ENCODE measurements at places on chromosomes 13 and 19.
A peak's percentile ranks its signal among the peaks of the same experiment; 100 is the strongest.

DNA sequence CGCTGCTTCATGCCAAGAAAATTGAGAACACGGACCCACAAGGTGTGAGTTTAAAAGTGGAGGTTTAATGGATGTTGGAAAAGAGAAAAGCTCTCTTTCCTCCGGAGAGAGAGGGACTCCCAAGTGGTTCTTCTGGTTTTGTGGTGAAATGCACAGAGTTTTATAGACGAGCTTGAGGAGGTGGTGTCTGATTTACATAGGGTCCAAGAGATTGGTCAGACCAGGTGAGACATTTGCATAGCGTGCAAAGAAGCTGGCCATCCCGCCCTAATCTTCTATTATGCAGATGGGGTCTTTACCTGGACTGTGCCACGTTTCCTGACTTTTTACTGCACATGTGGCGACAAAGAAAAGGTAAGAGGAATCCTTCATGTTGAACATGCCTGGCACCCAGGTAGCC, 236.4 kb upstream of the PCDH9 start:
- no peak for DNase-seq

DNA sequence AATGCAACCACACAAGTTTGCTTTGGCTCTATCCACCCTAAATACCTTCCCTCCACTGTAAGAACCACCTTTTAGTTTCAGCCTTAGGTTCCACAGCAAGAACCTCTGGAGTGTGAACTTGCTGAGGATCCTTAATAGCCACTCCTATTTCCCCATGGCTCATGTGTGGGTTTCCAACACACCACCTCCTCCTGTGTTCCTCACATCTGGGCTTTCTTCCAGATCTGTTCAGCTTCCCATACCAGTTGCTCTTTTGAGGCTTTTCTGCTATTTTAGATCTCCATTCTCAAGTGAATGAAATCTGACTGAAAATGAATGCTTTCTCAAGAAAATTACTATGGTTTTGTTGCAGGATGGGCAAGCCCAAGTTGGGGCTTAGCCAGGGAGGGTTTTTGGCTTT, 104.8 kb upstream of the MIR17HG start:
- no peak for DNase-seq

DNA sequence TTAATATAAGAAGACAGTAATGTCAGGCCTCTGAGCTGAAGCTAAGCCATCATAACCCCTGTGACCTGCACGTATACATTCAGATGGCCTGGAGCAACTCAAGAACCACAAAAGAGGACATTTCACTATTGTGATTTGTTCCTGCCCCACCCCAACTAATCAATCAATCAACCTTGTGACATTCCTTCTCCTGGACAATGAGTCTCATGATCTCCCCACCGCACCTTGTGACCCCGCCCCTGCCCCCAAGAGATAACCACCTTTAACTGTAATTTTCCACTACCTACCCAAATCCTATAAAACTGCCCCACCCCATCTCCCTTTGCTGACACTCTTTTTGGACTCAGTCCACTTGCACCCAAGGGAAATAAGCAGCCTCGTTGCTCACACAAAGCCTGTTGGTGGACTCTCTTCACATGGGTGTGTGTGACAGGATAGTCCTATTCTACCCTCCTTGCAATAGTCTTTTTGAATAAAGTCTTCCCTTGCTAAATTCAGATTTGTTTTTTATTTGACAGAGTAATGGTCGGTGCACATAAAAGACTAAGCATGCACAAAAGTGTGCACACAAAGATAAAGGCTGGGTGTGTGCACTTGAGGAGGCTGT, 14.0 kb downstream of the CD70 start:
- DNase-seq: no peak

- no peak for DNase-seq
Observed at GRCh38 chr19:7645656-7646425, 8.9 kb downstream of the STXBP2 start.

DNA sequence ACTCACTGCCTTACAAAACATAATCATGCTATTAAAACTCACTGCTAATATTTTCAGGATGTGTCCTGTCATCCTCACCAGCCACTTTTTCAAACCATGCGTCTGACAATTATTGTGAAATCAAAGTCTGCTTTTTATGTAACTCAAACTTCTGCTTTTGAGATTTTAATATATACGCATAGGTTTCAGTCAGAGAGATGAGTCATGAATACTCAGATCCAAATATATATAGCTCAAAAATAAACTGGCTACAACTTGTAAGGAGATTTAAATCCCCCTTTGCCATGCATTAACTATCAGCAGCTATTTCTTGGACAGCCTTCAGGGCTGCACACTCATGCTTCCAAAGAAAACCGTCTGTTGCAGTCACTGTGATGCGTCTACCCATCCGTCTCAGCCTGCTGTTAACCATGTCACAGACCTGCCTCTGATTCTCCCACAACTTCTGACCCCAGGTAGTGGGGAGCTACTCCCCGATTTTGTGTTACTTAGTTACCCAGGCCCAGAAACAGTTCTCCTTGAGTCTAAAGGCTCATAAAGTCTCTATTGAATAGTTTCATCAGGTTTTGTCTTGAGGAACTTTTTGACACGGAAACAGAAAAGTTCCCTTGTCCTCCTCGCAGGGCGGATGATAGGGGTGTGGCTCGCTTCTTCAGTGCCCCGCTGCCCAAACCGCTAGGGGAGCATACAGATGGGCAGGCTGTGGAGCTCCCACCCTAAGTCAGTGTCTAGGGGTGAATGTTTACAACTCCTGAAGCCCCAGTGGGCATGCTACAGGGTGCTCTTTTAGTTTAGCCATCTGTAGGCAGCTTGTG, 33.8 kb upstream of the SGCG start:
- no peak for DNase-seq

- no peak for DNase-seq
Observed at GRCh38 chr13:95793781-95794180, 116.8 kb downstream of the DNAJC3 start.

DNA sequence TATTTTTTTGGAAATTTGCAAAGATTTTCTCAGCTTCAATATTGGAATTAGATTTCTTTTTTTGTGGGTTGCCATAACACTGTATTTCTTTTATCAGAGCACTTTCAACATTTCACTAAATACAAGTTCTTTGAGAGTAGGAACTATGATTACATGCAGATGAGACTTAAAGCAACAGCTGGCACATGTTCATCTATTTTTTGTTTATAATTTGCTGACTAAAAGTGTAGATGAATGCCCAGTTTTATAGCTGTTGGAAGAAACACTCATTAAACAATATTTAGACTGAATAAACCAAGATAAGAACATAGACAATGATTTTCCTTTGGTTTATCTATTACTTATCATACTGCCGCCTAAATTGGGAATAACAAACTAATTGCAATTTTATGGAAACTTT, 803.0 kb upstream of the KLHL1 start:
- no peak for DNase-seq

DNA sequence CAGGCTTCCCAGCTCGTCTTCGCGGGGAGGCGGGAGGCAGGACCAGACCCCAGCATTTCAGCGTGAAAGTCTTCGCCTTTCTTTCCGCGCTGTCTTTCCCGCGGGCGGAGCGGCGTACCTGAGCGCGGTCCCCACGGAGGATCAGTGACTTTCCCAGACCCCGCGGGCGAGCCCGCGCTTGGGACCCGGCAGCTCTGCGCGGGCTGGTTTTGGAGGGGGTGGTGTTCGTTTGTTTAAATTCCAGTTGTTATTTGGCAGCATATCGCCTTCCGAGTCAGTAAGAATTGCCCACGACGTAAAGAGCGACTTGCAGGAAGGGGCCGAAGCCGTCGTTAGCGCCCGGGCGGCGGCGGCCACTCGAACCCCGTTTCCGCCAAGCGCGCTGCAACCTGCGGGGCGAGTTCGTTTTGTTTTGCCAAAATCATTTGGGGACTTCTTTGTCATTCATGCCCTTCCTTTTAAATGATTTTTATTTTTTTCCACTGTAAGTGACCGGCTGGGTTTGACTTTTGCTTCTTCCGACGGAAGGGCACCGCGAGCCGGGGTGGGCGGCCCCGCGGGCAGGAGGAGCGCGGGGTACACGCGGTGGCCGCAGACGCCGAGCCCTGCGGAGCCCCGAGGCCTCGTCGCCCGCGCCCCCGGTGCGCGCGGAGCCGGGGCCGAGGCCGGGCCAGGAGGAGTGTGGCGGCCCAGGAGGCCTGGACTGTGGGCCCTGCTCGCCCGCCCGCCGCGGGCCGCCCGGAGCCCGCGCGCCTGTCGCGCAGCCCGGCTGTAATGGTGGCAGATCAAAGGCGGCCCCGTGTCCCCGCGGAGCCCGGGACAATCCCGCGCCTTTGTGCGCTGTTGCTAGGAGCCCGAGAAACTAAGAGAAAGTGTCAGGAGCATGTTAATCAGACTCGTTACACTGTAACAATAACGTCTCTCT, 75.9 kb downstream of the ZIC5 start:
- DNase-seq: peak; percentile 3

GRCh38 chr19:16394681-16395375, 70.2 kb downstream of the KLF2 start:
- DNase-seq: no peak

DNA sequence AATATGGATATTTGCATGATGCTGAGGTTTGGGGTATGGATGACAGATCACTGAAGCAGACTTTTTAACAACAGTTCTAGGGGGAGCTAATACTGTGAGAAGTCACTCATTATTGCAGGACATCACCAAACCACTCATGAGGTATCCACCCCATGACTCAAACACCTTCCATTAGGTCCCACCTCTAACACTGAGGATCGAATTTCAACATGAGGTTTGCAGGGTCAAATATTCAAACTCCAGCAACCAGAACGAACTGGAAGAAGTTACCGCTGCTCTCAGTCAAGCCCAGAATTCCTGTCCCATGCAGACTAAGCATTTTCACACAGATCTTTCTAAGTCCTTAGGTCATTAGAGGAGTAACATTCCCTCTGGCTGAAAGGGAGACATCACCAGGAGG, 758.9 kb downstream of the UQCRFS1 start:
- no peak for DNase-seq

DNA sequence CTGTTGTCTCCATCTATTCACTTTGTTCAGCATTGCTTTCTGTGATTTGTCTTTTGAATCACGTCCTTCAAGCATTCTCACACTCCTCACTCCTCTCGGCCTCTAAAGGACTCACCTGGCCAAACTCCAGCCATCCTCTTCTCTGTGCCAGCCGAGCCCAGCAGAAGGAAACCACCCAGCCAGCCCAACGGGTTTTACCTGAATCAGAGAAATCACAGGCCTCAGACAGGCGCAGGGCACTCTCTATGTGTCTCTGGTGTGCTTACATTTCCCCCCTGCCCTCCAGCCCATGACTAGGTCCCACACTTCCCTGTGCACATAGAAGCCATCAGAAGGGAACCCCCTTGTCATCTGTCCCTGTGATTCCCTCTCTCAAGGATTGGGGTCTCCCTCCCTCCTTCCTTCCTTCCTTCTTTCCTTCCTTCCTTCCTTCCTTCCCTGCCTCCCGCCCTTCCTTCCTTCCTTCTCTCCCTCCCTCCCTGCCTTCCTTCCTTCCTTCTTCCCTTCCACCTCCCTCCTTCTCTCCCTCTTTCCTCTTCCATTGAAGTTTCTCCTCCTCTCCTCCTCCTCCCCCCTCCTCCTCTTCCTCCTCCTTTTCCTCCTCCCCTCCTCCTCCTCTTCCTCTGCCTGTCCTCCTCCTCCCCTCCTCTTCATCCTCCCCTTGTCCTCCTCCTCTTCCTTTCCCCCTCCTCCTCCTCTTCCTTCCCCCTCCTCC, 8.8 kb upstream of the ZNF541 start:
- no peak for DNase-seq

DNA sequence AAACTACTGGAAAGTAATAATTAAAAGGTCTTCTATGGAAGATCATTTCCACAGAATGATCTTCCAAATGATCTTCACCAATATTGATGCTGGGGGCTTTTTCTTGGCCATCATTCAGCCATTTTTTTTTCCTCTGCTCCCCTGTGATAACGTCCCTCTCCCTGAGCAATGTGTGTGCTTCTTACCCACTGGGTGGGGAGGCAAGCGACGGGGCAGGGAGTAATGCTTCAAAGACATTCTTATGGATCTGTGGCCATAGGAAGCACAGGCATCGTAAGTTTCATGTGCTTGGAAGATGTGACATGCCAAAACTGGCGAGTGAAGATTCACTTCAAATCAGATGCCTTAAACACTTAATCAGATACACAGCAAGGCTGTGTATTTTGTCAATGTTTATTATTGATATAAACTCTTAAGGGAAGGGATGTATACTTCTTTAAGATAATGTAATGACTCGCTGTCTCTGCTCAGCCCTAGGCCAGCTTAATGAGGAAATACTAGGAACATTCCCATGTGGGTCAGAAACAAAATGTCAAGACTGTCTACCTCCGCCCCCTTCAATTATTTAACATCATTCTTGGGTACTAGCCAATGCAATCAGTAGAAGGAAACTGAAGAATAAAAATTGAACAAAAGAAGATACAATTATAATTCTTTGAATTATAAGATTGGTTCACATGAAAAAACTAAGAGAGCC, 34.1 kb upstream of the SERPINE3 start:
- DNase-seq: no peak
